ENCODE measurements at places on chromosomes 7 and 10. TPM values are rescaled to one million over a fixed set of nuclear protein-coding genes. Genes with fewer than 3 reads are reported as not detected.

ITGB8 gene
- 2.8 TPM for total RNA-seq

LRRC61 gene
- 12.0 TPM for total RNA-seq

VSTM2A gene
- not detected for total RNA-seq

CC2D2B gene
- 0.05 TPM for total RNA-seq

DNA sequence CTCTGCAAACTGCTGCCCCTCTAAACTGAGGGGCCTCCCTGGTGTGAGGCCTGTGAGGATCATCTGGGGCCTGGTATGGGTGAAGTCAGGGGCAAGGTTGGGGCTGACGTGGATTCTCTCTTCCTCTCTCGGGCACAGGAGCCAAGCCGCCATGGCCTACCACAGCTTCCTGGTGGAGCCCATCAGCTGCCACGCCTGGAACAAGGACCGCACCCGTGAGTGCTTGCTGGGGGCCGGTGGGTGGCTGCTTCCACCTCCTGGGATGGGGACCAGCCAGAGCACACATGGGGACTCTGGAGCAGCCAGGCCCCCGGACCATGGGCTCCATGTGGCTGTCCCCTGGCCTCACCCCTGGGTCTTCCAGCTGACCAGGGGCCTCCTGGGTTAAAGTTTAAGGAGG lies 11.0 kb downstream of the ARPC1B start:
- DNase-seq: no peak

- DNase-seq: peak; percentile 39
These were observed 91.5 kb downstream of the GSDME start for GRCh38 chr7:24665564-24666294.

DNA sequence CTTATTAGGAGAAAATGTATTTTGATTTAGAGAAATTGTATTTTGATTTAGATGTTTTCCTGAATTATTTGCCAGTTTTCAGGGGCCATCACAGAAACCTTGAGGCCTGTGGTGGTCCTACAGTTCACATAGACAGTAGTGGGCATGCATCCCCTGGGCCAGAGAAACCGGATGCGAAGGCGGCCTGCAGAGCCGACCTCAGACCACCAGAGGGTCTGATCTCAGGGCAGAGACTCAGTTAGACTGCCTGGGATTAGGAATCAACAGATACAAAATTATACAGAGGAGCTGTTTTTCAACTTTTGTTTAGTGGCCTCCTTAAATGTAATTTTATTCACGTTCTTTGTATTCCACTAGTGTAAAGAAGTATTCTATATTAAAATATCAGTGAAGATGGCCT lies 158.4 kb downstream of the PAXIP1 start:
- DNase-seq: no peak

DNA sequence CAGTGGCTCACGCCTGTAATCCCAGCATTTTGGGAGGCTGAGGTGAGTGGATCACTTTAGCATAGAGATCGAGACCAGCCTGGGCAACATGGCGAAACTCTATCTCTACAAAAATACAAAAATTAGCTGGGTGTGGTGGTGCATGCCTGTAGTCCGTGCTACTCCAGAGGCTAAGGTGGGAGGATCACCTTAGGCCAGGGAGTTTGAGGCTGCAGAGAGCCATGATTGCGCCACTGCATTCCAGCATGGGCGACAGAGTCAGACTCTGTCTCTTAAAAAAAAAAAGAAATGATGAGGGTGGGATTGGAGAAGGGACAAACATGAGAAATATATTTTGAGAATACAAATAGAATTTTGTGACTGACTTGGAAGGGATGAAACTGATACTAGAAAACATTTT lies 76.9 kb downstream of the SHOC2 start:
- no peak for DNase-seq

GRCh38 chr7:158816271-158816670 lies 13.0 kb downstream of the ESYT2 start:
- DNase-seq: no peak

DNA sequence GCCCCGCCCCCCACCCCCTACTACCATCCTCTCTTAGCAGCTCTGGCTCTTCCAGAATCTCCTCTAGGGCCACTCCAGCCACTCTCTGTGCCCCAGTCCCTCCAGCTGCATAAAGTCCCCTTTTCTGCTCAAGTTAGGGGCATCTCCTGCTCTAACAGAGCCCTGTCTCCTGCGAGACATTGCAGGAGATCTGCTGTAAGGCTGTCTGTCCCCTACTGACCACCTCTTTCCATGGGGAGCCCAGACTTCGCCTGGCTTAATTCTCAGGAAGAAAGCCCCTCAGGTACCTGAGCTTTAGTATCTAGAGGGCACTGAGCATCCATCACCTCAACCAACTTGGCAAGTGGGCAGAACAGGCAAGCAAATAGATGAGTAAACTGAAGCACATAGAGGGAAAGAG lies 200.7 kb upstream of the ZMIZ1 start:
- DNase-seq: peak; percentile 16

DNA sequence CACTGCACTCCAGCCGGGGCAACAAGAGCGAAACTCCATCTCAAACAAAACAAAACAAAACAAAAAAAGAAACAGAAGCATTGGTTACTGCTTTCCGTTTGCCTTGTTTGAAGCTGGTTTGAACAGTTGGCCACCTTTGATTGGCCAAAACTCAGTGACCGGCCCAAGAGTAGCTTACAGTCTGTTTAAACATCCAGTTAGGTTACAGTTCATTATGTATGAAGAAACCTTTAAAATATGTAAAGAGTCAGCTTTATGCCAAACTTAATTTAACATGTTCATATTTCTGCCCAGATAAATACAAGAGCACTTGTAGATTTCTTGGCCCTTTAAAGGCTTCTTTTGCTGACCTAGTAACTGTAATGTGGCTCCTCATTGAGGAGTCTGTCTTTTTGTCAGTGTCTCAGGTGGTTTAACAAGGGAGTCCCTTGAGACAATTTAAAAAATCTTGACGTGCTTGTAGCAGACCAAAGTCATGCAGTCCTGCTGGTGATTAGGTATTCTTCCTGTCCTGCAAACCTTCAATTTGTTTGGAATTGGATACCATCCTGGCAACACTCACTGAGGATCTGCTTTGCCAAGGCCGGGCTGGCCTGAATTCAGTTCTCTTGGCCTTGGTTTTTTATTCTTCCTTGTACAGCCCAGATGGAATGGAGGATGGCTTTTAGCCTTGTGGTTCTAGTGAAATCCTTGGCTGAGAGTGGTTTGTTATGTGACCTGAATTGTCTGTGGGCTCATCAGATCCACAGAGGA lies 128.9 kb downstream of the PLXDC2 start:
- DNase-seq: no peak

DNA sequence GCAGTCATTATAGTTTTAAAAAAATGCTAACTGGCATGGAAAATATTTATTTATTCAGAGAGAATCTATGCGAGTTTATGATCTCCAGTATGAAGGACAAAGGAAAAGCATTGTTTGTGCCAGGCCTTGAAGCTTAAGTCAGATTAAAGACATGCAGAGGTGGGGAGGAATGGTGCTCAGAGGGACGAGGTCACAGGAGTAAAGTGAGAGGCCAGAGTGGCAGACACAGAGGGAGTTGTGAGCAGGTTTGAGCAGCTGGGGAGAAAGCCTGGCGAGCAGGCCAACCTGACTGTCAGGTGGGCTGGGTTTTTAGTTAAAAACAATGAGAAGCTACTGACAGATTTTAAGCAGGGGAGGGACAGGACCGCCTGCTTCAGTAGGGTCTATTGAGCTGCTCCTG lies 6.8 kb upstream of the CCNY start:
- DNase-seq: no peak

DNA sequence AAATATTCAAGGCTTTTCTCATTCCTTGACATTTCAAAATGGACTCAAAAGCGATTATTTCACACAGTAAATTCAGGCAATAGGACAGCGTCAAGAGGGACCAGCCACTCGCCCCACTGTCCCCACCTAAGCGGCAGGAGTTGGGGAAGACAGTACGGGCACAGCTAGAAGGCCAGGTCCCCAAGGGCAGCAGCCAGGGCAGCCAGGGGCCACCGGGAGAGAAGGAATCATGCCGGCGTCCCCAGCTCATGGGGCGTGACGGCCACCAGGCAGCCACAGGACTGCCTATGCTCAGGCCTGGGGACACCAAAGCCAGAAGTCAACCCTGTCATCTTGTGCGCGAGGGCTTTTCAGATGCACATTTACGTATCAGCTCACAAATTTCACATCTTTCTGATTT lies 225.7 kb upstream of the PPP2R2D start:
- no peak for DNase-seq

- DNase-seq: no peak
These were observed 518.8 kb downstream of the PTPRN2 start for GRCh38 chr7:158068853-158069252.

- DNase-seq: no peak
These were observed 19.0 kb upstream of the TMEM26 start for GRCh38 chr10:61472090-61472674.

GRCh38 chr10:69474742-69475432 lies 23.6 kb downstream of the TSPAN15 start:
- no peak for DNase-seq

GRCh38 chr10:349081-349480 lies 213.8 kb downstream of the ZMYND11 start:
- DNase-seq: no peak

DNA sequence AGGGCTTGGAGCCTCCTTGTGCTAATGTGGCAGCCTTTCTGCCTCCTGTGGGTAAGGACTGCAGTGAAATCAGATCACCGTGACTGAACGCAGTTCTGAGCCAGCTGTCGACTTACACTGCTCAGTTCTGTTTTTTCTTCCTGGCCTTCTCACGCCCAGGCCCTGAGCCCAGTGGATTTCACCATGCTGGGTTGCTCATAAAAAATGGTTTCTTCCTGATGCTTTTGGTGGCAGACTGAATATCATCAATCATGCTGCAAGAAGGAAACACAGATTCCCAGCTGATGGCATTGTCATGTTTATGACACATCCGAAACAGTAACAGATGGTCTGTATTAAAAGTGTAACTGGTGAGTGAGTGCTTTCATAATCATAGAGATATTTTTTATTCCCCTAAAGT lies 389.6 kb downstream of the GALNT17 start:
- DNase-seq: no peak

DNA sequence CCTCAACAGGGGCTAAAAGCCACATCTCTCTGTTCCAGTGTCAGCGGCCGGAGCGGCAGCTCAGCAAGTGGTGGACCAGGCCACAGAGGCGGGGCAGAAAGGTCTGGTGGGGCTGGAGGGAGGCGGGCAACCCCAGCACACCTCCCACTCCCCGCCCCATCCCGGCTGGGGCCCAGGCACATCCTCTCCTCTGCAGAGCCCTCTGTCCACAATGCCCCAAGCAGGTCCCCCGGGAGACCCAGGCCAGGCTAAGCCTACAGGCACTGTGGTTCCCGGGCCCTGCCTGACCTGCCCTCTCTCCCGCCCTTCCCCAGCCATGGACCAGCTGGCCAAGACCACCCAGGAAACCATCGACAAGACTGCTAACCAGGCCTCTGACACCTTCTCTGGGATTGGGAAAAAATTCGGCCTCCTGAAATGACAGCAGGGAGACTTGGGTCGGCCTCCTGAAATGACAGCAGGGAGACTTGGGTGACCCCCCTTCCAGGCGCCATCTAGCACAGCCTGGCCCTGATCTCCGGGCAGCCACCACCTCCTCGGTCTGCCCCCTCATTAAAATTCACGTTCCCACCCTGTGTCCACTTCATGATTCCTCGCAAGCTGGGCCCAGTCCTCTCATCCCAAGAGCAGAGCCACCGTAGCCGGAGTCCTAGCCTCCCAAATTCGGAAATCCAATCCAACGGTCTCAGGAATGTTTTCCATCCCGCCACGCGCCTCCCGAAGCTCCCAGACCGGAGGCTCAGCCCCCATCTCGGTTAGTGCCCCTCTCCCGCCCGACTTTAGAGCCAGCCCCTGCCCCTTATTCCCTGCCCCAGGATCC lies 2.1 kb downstream of the ADIRF start:
- no peak for DNase-seq

GRCh38 chr7:45582136-45582749 lies 8.1 kb downstream of the ADCY1 start:
- DNase-seq: no peak

- DNase-seq: no peak
These were observed 58.1 kb downstream of the UNCX start for GRCh38 chr7:1290679-1291356.

DNA sequence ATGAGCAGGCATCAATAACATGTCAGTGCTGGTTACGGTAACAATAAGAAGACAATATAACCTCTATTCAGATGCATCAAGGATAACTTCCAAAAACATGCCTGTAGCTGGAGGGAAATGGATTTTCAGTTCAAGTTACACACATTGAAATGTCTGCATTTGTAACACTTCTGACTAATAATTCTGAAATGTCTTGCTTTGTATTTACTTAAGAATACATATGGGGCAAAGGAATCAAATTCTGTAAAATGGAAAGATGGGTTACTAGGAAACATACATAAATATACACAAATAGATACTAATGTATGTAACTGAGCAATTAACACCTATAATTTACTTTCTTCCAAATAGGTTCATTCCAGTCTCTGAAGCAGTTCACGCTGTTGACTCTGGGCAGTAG lies 18.6 kb upstream of the MTPN start:
- no peak for DNase-seq

DNA sequence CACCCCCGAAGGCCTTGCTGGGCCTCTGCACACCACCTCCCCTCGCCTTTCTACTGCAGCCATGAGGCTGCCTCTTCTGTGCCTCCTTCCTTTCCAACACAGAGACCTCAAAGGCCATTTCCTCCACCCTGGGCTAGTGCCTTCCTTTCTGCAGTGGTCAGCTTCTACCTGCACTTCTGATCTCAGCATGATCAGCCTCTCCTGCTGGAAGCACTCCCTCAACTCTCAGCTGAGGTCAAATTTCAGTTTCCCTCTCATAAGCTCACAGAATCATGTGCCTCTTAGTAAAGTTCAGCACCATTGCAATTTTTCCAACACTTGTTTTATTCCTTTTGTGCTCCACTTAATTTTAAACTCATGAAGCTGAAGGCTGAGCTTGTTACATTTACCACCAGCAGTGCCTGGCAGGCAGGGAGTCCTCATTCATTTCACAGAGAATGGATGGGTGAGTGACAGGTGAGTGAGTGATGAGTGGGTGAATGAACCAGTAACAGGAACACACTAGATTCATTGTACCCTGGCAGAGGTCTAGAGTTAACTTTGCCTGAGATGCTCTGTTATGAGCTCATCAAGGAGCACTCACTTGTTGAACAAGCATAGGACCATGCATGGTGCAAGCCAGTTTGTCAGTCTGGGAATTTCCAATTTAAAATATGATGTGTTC lies 124.0 kb upstream of the PRSS58 start:
- no peak for DNase-seq

GRCh38 chr7:41445946-41446345 lies 256.9 kb downstream of the INHBA start:
- no peak for DNase-seq

GRCh38 chr10:11533328-11533781 lies 78.1 kb downstream of the USP6NL start:
- DNase-seq: no peak
